CD8-positive, alpha-beta T cell (primary cell): ENCODE measurements at places on chromosomes 7 and 10.

GRCh38 chr10:5494611-5495010 is 4.8 kb downstream of the CALML5 start:
- DNase-seq, result no peak

DNA sequence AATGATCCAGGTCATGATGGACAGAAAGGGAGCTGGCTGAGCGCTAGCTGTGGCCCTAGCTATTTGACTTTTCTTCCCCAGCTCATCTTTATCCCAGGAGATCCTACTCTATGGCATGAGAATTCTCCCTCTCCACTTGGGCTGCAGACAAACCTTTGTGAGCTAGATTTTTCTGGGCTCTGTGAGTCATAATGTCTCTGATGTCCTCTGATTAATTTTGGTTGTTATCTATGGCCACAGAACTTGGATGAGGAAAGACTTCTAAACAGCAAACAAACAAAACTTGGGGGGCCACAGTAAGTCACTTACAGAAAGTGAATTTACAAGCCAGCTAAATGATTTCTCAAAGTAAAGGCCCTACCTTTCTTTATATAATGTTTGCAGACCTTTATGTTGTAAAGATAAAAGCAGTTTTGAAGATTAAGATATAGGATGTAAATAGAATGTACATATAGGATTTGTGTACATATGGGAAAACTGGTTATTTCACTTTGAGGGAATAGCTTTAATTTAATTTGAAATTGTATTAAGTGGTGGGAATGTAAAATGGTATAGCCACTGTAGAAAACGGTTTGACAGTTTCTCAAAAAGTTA is 10.4 kb downstream of the ABLIM1 start:
- DNase-seq, result no peak

DNA sequence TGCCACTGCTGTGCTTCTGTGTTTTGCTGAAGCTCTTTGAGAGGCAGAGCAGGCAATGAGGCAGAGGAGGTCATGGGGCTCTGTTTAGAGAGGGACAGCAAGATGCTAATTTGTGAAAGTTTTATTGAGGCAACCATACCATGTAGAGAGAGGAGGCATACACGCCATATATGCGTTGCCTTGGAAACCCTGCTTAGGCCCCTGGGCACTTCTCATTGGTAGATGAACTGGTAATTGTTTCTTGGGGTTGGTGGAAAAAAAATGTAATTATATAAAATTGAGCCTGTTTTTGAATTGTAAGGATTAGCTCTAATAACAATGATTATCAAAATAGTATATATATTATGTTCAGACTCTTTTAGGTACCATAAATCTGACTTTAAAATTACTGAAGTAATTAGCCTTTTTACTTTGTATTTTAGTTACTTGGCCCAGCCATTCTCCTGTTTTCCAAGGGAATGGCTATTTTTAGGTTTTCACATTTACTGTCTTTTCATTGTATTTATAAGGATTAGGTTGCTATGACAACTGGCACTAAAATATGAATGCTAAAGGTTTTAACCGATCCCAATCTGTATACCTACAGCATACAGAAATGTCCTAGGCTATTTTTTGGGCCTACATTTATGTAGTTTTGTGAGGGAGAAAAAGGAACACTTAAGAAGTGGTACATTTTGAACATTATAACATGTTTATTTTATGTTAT is 52.4 kb downstream of the BZW2 start:
- no peak for DNase-seq

DNA sequence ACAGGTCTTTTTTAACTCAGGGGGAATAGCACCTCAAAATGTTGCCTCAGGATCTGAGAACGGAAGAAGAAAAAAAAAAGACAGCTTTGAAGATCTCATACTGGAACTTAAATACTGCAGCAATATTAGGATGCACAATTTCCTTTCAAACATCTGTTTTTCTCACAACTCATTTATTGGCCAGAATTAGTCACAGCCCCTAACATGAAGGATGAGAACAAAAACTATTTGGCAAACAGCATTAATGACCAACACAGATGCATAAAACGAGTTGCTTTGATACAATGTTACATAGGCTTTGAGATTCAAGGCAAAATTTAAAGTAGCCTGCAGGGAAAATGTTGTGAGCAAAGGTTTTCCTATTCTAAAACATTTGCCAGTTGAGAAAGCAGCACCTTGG is 36.5 kb downstream of the JMJD1C start:
- no peak for DNase-seq

DNA sequence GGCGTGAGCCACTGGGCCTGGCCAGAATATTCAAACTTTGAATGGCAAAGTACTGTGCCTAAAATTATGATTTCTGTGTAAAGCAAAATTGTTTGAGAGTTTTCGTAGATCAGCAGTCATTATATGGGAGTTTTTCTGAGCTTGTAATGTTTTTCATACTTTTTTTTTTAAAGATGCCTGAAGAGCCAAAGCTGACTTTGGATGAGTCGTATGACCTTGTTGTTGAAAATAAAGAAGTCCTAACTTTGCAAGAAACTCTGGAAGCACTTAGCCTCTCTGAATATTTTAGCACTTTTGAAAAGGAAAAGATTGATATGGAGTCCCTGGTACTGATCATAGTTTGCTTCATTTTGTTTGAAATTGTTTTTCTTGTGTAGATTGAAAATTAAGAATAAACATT is 26.7 kb downstream of the SEC23IP start:
- DNase-seq, result no peak

DNA sequence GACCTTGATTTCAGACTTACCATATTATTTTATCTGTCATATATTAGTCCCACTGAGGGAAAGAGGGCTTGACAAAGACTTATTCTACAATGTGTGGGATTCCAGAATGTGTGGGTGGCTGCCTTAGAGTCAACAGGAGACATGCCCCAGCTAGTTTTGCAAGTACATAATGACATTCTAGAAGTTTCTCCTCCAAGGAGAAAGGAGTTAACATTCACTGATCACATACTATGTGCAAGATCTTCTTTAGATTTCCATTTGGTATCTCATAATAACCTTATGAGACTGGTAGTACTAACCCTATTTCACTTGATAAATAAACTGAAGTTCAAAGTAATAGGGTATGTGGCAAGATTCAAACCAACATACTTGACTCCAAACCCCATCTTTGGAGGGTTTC is 25.2 kb downstream of the IRF5 start:
- DNase-seq, result no peak

DNA sequence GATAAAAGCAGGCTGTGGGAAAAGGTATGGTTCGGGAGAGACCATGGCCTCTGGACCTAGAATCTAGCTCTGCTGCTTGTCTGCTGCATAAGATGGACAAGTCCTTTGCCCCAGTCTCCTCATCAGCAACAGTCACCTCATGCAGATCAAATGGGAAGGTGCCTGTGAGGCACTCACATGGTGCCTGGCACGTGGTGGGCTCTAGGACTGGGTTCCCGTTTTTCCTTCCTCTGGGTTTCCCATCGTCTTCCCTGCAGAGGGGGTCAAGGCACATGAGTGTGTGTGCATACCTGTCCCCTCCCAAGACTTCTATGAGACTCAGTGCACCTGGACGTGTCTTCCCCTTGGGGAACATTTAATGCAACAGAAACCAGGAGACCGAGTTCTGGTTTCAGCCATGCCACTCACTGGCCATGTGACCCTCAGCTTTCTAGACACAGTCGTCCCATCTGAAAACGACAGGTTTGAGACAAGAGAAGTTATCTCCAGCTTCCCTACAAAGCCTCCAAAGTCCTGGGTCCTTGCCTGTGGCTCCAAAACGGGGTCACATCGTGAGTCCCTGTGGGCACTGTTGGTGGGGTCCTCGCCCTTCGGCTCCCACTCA is 95.9 kb upstream of the NPTX2 start:
- no peak for DNase-seq

GRCh38 chr10:87672551-87672950 is 12.9 kb downstream of the PAPSS2 start:
- DNase-seq, result no peak

DNA sequence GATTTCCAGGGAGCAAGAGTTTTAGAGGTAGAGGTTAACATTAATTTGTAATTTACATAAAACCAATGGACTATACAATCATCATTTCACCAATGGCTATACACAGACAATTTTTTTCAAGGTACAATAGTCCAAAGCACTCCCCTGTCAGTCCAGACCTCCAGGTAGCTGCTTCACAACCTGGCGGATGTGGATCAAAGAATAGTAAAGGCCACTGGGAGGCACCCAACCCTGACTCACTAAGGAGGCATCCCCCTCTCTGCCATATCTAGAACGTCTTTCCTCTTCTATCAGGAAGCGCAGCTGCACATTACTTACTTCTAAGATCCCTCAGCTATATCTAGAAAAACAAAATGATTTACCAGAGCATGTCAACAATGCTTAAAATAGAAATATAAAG is 217.7 kb upstream of the AOAH start:
- DNase-seq, result no peak

DNA sequence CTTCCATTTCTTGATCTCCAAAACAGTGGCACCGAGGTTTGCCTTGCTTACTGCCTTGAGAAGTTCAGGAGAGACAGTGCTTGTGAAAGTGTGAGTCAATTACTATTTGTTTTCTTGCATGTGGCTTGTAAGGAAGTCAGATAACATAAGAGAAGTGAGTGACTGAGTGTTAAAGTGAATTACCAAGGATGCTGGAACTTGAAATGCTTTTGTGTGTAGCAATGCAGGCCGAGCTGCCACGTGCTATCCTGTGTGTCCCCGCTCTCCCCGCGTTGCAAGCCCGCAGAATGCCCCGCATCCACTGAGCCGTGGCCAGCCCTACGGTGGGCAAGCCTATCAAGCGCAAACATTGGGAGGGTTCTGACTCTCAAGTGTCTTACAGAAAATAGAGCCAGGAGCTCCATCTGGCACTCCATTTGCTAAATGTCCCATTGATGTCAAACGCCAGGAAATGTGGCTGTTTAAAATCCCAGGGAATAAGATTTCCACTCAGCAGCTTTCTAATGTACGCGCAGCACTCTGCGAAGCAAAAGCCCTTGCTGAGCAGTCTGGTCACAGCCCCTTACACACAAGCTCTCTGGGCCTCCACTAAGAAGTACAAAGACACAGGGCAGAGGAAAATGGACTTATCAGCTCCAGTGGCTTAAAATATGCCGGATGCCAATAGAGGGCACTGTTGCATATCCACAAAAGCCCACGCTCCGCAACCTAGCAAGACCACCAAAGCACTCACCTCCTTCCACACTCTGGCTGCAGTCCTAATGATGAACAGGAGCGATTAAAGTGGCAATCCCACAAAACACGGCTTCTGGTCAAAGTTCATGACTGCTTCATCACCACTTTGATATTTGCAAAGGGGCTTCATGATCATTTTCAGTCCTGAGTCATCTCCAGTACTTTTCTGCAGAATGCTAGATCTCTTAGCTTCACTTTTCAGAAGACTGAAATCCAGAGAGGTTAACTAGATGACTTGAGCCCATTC is 158.0 kb upstream of the ITGB1 start:
- peak; percentile 26 for DNase-seq

- no peak for DNase-seq
Observed at GRCh38 chr10:8306685-8307364, 252.3 kb downstream of the GATA3 start.

DNA sequence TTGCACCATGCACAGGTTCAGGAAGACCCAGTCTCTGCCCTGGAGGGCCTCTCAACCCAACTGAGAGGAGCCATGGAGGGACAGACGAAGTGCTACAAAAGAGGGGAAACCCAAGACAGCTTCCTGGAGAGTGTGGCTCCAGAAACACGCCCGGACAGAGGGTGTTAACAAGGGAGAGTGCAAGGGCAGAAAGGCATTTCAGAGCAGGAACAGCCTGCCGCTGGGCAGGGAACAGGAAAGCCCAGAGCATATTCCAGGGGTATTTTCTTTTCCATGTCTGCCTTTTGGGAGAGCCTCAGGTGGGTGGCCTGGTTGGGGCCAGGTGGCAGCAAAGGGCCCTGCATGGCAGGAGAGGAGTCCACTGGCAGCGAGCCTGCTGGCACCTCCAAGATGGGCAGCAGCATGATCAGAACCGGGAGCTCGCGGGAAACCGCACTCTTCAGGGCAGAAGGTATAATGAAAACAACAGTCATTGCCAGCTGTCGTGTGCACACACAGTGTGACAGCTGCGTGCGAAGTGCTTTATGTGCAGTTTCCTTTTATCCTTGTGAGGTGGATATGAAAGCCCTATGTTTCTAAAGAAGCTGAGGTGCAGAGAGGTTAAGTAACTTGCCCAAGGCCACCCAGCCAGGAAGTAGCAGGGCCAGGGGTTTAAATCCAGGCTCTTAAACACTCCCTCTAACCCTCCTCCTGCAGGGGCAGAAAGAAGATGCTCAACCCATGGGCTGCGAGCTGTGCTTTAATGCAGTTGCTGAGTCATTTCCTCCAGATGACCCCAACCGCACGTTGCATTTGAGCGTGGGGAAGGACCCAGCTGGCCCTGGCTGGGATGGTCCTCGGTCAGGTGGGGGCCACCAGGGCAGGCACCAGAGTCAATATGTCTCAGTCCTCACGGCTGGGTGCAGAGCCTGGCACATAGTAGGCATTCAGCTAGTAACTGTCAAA is 128.6 kb downstream of the OAT start:
- no peak for DNase-seq

GRCh38 chr7:77823787-77824186 is 25.2 kb downstream of the PHTF2 start:
- no peak for DNase-seq

DNA sequence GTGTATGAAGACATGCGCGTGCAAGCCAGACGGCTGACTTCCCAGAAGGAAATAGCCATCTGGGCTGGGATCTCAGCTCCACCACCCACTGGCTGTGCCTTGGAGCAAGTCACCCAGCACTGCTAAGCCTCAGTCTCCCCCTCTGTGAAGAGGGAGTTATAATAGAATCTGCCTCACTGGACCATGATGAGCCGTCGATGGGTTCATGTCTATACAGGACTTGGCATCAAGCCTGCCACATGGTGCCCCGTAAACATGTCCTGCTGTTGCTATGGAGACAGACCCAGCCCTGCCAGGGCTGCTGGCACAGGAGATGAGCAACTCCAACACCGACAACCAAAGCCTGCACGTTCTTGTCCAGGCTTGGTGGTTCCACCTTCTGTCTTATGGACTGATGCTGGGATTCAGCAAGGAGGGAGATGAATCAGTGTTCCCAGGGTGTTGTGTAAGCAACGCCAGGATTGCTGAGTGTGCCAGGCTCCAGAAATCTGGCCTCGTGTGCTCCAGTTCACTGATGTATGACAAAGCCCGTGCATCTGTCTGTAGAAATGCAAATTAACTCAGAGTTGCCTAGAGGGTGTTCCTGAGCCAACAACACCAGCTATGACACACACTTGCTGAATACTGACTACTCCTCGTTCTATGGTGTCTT is 5.6 kb downstream of the GPR15LG start:
- peak; percentile 70 for DNase-seq

DNA sequence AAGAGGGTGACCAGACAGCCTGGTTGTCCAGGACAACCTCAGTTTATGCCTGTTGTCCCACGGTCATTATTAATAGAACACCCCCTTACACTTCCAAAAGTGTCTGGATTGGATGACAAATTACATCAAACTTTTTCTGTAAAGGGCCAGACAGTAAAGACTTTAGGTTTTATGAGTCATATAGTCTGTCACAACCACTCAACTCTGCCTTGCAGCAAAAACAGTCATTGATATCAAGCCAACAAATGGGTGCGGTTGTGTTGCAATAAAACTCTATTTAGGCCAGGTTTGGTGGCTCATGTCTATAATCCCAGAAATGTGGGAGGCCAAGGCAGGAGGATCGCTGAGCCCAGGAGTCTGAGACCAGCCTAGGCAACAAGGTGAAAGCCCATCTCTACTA is 66.7 kb upstream of the ATP6V0A4 start:
- DNase-seq, result no peak
